ENCODE measurements at places on chromosomes 6 and 20. TPM values are rescaled to one million over a fixed set of nuclear protein-coding genes. Genes with fewer than 3 reads are reported as not detected.

Gene CASS4
- polyA plus RNA-seq = 2.8 TPM

Gene SIGLEC1
- 5.8 TPM for polyA plus RNA-seq

Gene KCNB1
- polyA plus RNA-seq = 1.9 TPM

Gene ZBTB9
- polyA plus RNA-seq = 14.8 TPM

DNA sequence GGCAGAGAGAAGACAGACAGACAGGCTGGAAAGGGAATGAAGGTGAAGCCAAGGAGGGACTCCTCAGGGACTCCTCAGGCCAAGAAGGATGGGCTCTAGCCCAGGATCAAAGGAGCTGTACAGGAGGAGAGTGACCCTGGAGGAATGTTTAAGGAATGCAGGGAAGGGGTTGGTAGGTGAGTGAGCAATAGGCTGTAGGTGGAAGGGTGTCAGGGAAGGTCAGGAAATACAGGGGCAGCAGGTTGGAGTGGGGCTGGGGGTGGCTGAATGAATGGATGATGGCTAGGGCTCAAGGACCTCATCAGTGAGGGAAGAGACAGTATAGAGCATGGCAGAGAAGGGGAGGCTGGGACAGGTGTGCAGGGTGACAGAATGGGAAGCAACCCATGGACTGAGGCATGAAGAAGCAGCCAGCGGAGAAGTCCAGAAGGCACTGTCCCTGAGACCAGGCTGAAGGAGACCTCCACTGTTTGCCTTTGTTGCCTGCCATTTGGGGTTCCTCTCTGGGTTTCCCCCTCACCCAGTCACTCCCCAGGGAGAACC lies 13.2 kb downstream of the SYNGAP1 start:
- DNase-seq = no peak

- DNase-seq = no peak
These were observed 54.5 kb downstream of the RIPOR3 start for GRCh38 chr20:50636601-50637540.

GRCh38 chr6:111418971-111419693 lies 63.9 kb downstream of the REV3L start:
- no peak for DNase-seq

GRCh38 chr6:148395583-148396101 lies 53.0 kb downstream of the SASH1 start:
- no peak for DNase-seq

DNA sequence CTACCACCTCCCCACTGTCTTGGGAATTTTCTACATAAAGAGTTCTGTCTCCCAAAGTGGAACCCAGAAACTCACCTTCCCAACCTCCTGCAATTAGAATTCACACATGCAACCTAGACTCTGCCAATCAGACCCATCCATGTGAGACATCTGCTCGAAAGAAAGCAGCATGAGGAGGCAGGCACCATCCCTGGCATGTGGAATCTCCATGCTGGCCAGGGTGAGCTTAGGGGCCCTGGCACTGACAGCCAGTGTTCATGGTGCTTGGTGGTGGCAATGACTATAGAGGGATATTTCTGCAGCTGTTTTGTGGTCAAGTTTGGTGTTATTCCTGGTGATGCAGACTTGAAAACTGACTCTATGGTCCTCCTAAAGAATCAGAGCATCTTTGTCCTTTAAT lies 17.4 kb upstream of the FOXF2 start:
- no peak for DNase-seq

DNA sequence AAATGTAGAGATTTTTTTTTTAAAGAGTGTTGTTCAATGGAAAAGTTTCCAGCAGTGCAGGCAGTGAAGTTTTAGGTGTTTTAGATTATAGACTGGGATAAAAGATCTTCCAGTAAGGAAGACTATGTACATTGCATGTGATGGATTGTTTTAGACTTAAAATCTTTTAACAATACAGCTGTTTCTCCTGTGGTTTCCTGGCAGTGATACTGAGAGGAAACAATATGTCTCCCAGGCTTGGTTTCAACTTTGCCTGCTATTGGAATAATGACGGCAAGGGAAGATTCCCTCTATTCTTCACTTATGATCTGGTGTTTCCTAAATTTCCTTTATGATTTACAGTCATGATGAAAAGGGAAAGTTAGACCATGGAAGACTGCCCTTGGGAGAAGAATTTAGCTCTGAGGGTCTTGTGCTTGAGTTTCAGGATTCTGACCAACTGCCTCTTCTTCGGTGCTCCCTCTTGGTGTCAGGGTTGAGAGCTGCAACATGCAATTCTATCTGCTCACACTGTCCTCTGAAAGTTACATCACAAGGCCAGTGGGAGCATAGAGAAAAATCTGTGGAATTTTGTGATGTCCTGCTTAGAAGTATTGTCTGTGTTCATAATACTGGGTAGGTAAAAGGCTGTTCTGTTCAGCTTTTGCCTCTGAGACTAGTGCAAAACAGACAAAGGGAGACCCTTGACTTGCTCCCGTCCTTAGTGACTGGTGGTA lies 262.8 kb upstream of the MAN1A1 start:
- no peak for DNase-seq
